ENCODE measurements at places on chromosomes 7 and 10. TPM values are rescaled to one million over a fixed set of nuclear protein-coding genes. Genes with fewer than 3 reads are reported as not detected.

DNA sequence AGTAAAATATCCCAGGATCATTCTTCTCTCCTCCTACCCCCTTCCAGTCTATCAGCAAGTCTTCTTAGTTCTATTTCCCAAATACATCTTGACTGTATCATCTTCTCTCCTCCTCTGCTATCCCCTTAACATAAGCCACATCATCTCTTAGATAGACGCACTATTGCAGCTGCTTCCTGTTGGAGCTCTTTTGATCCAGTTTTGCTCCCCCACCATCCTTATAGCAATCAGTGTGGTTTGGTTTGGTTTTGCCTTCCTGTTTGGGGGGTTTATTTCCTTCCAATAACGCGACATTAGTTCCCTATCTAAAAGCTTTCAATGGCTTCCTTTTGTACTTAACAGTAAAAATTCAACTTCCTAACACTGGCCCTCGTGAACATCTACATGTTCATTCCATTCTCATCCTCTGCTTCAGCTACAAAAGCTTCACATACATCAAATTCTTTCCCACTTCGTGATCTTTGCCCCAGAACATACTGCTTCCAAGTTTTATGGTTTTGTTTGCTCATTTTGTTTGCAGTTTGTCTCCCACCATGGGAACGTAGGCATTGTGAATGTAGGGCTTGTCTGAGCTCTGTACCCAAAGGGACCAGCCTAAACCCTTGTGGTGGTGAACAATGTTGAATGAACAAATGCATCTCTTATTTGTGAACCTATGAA is 33.7 kb upstream of the PLXDC2 start:
- no peaks in the 10 kb centered on the region for H3K36me3 ChIP-seq
- H3K4me3 ChIP-seq = no peak overlapping the region
- no peak for DNase-seq
- H3K4me1 ChIP-seq = no peaks in the 10 kb centered on the region
- no peak overlapping the region for H3K27ac ChIP-seq

CFTR gene
- not detected for total RNA-seq

FLNC gene
- 121 TPM for total RNA-seq

GRCh38 chr7:4835398-4836205 is 26.2 kb downstream of the PAPOLB start:
- H3K36me3 ChIP-seq = no peaks in the 10 kb centered on the region
- H3K4me1 ChIP-seq = no peaks in the 10 kb centered on the region

- DNase-seq = no peak
- no peak overlapping the region for H3K4me3 ChIP-seq
- H3K36me3 ChIP-seq = no peaks in the 10 kb centered on the region
- no peaks in the 10 kb centered on the region for H3K27me3 ChIP-seq
- no peaks in the 10 kb centered on the region for H3K4me1 ChIP-seq
Observed at GRCh38 chr7:17029150-17029549, 147.4 kb upstream of the AGR3 start.

GRCh38 chr7:106111655-106112117 is 426 bp downstream of the SYPL1 start:
- DNase-seq = peak; percentile 70
- H3K4me1 ChIP-seq = peaks cover 30% of the 10 kb centered on the region
- peaks cover 4% of the 10 kb centered on the region for H3K36me3 ChIP-seq
- H3K27ac ChIP-seq = peak overlapping the region; percentile 71

RADIL gene
- 9.3 TPM for total RNA-seq

ZNF727 gene
- total RNA-seq = not detected

DNA sequence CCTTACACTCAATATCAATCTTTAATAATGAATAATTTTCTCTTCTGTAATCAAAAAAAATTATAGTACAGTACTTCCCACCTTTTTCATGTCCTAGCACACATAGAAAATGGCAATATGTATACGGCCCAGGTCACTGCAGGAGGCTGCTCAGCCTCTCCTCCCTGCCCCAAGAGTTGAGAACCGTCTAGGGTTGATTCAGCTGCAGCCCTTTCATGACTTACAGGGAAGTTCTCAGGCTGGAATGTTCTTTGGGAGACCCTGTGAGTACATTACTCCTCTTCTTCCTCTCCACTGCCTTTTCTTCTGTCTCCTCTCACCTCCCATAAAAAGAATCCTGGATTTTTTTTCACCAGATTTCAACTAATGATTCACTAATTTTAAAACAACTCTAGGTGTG is 180.0 kb downstream of the HDAC9 start:
- no peak overlapping the region for H3K27ac ChIP-seq
- H3K27me3 ChIP-seq = no peaks in the 10 kb centered on the region
- DNase-seq = no peak
- no peak overlapping the region for H3K4me3 ChIP-seq
